ENCODE measurements at places on chromosomes 2 and 18.

GRCh38 chr2:226721541-226721940 is 78.1 kb downstream of the IRS1 start:
- no peak for DNase-seq

GRCh38 chr2:113098041-113098440 is 29.4 kb upstream of the IL1RN start:
- no peak for DNase-seq

- no peak for DNase-seq
These were observed 40.6 kb downstream of the ACTR3 start for GRCh38 chr2:113930448-113930847.

GRCh38 chr2:160014227-160014626 is 48.2 kb downstream of the PLA2R1 start:
- DNase-seq: no peak

DNA sequence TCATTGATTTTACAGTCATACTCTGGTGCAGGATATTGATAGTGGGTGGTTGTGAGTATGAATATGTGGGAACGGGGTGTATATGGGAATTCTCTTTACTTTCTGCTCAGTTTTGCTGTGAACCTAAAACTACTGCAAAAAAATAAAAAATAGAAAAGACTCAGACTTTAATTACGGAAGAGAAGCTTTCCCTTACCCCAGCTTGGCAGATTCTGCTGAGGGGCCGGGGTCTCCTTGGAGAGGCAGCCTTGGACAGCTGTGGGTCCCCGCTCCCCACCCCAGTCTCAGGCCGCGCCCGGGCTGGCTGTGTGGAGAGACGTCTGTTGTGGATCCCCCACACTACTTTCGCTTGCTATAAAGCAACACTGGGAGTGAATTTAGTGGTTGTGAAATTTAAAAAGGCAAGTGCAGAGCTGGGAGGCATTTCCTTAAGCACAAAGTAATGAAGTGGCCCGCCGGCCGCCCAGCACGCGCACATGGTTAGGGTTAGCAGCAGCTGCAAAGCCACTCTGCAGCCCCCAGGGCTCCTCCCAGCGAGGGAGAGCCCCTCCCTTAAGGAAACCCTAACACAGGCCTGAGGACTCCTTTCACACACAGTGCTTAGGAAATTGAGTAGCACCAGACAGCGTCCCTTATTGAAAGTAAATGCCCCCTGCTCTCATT is 102.4 kb downstream of the DDX1 start:
- no peak for DNase-seq

- no peak for DNase-seq
These were observed 7.6 kb downstream of the COX5B start for GRCh38 chr2:97653473-97653872.

DNA sequence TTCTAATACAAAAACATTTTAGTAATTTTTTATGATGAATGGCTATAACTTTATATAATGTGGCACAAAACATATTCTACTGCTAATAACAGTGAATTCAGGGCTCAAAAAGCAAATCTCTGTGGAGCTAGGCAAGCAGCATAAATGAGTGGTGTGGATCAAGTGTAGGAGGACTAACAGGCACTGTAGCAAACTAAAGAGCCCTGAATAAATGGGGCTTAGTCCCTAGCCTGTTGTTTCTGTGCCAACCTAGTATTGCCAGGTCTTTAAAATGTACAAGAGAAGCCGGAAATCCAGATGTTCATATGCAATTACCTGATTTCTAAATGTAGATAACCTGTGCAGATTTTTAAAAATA is 18.5 kb downstream of the REL start:
- no peak for DNase-seq

GRCh38 chr2:201908901-201909300 is 102.6 kb downstream of the CDK15 start:
- DNase-seq: no peak

GRCh38 chr18:12904012-12904516 is 20.0 kb upstream of the PTPN2 start:
- no peak for DNase-seq

GRCh38 chr18:47100212-47100831 is 50.0 kb downstream of the HDHD2 start:
- peak; percentile 55 for DNase-seq

GRCh38 chr2:30732376-30732775 is 74.9 kb downstream of the CAPN13 start:
- DNase-seq: no peak

DNA sequence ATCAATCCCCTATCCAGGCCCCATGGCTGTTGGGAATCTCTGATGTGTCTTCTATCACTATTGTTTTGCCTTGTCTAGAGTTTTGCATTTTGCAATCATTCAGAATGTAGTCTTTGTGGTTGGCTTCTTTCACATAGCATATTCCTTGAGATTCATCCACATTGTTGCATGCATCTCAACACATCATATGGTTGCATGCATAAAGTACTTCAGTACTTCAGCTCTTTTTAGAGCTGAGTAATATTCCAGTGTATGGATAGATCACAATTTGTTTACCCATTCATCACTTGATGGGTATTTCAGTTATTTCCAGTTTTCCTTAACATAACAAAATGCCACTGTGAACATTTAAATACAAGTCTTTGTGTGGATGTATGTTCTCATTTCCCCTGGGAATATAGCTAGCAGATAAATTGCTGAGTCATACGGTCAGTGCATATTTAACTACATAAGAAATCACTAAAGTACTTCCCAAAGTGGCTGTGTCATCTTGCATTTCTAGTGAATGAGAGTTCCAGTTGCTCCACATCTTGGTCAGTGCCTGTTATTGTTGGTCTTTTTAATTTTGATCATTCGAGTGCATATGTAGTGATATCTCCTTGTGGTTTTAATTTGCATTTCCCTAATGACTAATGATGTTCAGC is 138.8 kb downstream of the BCL11A start:
- no peak for DNase-seq

DNA sequence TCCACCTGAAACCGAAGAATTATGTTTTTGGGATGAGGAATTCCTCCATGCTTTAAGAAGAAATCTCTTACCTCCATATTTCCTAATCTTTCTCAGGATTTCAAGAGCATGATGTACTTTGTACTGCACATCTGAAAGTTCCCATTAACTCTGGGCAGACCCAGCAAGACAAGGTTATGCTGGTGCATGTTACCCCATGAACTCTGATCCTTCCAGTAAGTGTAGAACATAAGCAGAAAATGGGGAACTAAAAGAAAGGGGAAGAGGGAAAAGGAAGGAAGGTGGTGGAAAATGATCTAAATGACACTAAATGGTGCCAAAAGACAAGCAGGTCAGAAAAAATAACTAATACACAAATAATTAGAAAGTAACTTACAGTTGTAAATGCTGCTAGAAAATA is 50.7 kb downstream of the STRN start:
- DNase-seq: no peak

DNA sequence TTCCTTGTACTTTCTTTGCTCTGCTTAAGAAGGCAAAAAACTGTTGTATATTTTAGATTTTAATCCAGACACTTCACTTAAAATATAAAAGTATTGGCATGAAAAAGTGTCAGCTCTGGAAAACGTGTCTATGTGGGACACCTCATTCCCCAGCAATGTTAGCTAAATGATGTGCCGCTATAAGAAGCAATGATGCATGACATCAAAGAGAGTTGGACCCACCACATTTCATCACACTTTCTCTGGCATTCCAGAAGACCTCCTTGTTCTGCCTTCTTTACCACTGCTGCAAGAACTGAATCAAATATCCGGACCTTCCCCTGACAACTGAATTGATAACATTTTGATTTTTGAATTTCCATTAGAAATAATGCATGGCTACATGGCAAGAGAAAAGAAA is 242.4 kb upstream of the TANK start:
- DNase-seq: no peak

DNA sequence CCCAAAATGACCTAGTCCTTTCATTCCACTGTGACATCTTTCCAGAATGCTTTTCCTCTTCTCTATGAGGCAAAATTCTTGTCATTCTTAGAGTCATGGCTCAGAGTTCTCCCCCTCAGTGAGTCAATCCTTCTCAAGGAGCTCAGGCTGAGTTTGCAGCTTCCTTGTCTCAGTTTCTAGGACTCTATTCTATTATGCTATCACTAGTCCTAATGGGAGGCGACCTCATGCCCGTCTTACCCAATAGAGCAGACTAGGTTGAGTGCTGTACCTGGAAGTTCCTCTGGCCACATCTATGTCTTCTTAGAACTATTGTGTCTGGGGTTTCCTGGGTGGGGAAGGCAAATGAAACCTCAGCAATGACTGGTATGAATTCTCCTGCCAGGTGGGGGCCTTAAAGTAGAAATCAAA is 51.5 kb downstream of the HAUS1 start:
- DNase-seq: no peak

DNA sequence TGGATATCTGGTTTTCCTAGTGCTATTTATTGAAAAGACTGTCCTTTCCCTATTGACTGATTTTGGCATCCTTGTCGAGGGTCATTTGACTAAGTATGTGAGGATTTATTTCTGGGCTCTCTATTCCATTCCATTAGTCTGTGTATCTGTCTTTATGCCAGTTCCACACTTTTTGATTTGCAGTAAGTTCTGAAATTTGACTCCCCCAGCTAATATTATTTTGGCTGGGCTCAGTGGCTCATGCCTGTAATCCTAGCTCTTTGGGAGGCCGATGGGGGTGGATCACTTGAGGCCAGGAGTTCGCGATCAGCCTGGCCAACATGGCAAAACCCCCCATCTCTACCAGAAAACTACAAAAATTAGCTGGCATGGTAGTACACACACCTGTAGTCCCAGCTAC is 46.8 kb upstream of the GAREM2 start:
- no peak for DNase-seq

DNA sequence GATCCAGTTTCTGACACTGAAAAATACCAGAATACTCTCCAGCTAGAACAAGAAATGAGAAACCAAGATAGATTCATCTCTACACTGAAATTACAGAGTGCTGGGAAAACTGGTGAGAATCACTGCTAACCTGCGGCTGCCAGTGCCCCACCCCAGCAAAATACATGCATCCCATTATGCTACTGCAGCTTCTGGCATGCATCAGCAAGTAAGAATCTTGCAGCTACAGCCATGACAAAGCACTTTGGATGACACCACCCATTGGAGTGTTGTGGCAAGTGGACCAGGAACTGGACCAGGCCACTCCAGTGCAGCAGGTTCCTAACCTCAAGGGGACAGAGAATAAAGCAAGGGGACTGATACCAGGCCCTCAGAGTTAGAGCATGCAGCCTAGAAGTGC is 378.8 kb upstream of the ETAA1 start:
- DNase-seq: no peak

GRCh38 chr18:59742325-59743111 is 45.3 kb upstream of the CCBE1 start:
- DNase-seq: no peak

GRCh38 chr2:37873749-37874330 is 51.2 kb upstream of the RMDN2 start:
- no peak for DNase-seq

GRCh38 chr2:70498054-70498453 is 55.6 kb downstream of the TGFA start:
- DNase-seq: no peak

GRCh38 chr2:239930378-239930777 is 94.8 kb downstream of the NDUFA10 start:
- DNase-seq: no peak

- no peak for DNase-seq
These were observed 31.0 kb upstream of the MGAT4A start for GRCh38 chr2:98761909-98762308.

DNA sequence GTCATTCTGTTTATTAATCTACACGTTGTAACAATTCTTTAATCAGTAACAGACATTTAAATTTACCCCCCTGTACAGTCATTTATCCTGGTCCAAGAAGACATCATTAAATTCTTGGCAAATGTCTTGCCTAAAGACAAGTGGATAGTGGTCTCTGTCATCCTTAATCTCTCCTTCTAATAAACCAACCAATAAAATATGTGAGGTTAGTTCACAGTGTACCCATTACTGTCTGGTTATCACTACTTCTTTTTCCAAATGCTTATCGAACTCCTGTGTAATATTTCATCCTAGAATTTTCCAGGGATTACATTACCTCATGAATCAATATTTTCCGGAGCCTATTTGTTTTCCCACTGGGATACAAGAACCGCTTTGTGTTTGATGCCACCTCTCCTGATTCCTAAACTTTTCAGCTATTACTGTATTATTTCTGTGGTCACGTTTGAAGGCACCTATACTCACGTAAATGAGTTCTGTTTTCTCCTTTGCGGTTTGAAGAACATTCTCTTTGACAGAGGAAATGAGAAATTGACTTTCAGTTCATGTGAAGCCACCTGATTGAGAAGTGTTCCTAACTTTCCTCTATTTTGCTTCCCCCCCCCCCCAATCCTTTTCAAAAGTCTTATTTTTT is 131.5 kb downstream of the RTN4 start:
- DNase-seq: no peak
